ENCODE measurements at places on chromosomes 7 and 10.

DNA sequence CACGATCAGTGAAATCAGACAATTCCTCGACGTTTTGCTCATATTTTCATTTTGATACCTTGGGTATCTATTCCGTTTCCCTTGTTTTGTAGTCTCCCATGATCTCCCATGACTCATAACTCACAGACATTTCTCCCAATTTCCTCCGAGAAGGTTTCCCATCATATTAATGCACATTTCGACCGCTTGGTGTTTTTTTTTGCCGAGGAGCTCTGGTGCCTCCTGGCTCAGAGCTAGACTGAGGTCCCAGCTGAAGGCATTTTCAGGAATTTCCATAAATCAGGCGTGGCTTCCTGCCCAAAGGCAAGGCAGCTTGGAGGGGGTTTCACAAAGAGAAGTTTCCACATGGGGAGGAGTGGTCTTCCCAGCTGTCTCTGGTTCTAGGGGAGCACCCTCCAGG, 148.2 kb upstream of the TNS3 start:
- H3K4me1 ChIP-seq = no peaks in the 10 kb centered on the region
- no peak overlapping the region for H3K27ac ChIP-seq
- H3K36me3 ChIP-seq = no peaks in the 10 kb centered on the region
- H3K27me3 ChIP-seq = peaks cover 2% of the 10 kb centered on the region

- peaks cover 3% of the 10 kb centered on the region for H3K27me3 ChIP-seq
- DNase-seq = no peak
- peaks cover 50% of the 10 kb centered on the region for H3K36me3 ChIP-seq
- H3K27ac ChIP-seq = no peak overlapping the region
- no peaks in the 10 kb centered on the region for H3K4me1 ChIP-seq
Measured at GRCh38 chr10:13143766-13144165, 17.6 kb upstream of the MCM10 start.

- no peaks in the 10 kb centered on the region for H3K36me3 ChIP-seq
- H3K27me3 ChIP-seq = no peaks in the 10 kb centered on the region
- H3K27ac ChIP-seq = no peak overlapping the region
- H3K4me1 ChIP-seq = peaks cover 4% of the 10 kb centered on the region
Measured at GRCh38 chr7:151732834-151733592, 143.9 kb downstream of the PRKAG2 start.

DNA sequence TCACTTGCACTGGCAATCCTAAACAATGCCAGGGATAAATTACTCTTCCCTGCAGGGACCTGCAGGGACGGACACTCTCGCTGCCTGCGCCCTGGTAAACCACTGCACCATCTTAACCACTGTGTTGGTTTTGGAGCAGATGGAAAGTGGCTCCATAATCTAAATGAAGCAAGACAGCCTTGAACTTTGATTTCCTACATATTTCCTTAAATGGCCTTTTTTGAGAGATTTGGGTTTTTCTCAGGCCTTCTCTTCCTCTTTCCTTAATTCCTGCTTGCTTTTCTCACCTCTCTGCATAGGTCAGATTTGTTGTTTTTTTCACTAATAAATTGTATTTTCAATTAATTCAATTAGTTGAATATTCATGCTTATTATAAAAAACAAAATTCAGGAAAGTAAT, 2.8 kb downstream of the PILRA start:
- H3K36me3 ChIP-seq = no peaks in the 10 kb centered on the region
- H3K27me3 ChIP-seq = no peaks in the 10 kb centered on the region
- no peak overlapping the region for H3K4me3 ChIP-seq
- peaks cover 11% of the 10 kb centered on the region for H3K4me1 ChIP-seq

- no peaks in the 10 kb centered on the region for H3K27me3 ChIP-seq
- H3K36me3 ChIP-seq = no peaks in the 10 kb centered on the region
- H3K4me1 ChIP-seq = no peaks in the 10 kb centered on the region
Measured at GRCh38 chr7:13821152-13821787, 168.2 kb downstream of the ETV1 start.
